ENCODE measurements at places on chromosomes 4 and X.

GRCh38 chrX:110180928-110181310 is 137.0 kb downstream of the AMMECR1 start:
- no peak for DNase-seq

- no peak for DNase-seq
Measured at GRCh38 chr4:125985856-125986255, 671.1 kb downstream of the FAT4 start.

GRCh38 chrX:133401536-133401935 is 13.8 kb downstream of the GPC4 start:
- DNase-seq, result no peak

GRCh38 chr4:17812125-17812524 is 1.3 kb downstream of the NCAPG start:
- DNase-seq, result no peak

GRCh38 chr4:155512817-155513216 is 136.1 kb upstream of the MAP9 start:
- DNase-seq, result peak; percentile 28

DNA sequence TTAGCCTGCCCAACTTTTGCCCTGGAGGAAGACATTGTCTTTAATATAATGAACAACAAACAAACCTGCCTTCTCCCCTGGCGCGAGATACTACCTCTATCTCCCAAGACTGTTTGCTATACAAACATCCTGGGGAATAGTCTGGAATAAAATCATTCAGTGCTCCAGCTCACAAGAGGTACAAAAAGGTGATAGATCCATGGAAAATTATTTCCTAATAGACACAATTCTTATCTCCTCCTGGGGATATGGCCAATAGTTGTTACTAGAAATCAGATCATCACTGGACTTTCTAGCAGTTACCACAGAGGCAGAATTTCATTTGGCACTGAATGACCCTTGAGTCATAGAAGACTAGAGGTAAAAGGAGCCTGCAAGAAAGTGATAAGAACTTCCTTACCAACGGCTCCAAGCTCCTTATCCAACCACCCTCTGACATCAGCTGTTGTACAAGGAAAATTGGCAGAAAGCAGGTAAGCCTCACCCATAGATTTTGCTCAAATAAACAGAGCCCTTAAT is 38.1 kb downstream of the MID1 start:
- DNase-seq, result no peak

GRCh38 chrX:9492901-9493300 is 28.0 kb downstream of the TBL1X start:
- DNase-seq, result no peak

Data from muscle of arm (tissue), 14 donors.